Activated CD8-positive, alpha-beta T cell treated with anti-CD3 and anti-CD28 coated beads for 36 hours (primary cell): ENCODE measurements at places on chromosomes 4 and X.

DNA sequence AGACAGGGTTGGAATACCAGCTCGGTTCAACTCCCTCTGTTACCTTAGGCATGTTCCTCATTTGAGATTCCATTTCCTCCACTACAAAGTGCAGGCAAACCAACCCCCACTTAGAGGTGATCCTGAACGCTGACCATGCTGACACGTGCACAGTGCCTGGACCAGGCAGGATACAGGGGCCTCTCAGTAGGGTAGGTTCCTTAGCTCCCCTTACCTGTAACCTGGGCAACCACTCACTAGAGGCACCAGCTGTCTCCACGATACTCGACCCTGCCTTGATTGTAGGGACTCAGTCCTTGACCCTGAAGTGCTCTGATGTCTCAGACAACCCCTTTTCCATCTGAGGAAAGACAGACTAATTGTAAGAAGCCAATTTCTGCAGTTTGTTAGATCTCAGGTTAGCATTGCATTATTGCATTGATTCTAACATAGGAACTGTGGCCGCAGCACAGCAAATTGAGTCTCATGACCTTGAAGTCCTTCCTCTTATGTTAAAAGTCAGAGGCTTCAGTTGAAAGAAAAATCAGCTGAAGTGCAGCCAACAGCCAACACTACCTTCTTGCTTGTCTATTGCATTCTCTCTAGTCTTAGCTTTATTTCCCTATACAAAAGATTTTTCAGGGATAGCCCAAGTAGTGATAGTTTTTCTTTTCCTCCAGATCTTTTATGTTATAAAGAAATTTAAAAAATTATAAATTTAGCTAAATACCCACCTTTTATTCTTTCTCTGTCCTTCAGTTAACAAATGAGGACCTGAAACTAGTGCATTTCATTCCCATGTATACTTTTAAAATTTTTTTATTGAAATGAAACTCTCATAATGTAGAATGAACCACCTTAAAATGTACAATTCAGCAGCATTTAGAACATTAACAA is 11.2 kb upstream of the C1QTNF7 start:
- no peak for DNase-seq

GRCh38 chr4:36123906-36124305 is 120.4 kb downstream of the ARAP2 start:
- DNase-seq = no peak

DNA sequence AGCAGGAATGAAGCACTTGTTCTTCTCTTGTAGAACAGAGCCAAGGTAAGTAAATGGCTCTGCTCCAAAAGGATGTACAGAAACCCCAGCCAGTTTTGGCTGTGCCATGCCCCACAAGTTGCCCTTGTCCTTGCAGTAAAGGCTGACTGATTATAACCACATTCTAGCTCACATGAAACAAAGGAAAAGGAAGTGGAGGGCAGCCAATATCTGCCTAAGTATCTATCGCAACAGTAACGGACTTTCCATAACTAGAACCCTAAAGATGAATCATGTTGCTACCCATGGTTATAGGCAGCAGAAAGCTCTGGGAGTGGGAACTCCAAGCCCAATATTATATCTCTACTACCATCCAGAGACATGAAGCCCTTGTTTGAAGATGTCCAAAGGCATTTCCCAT is 95.7 kb downstream of the COMMD8 start:
- no peak for DNase-seq

DNA sequence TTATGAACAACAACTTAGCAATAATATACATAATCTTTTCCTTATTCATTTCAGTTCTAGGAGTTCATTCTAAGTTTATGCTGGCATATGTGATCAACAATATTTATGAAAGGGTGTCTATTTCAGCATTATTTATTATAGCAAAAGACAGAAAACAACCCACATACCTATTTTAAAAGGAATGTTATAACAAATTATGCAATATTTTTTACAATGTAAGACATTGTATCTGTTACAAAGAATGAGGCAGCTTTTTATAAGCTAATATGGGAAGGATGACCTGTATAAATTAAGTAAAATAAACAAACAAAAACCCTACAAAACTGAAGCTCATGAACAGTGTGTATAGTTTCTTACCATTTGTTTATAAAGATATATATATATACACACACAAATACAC is 42.7 kb downstream of the AGTR2 start:
- DNase-seq = no peak

- no peak for DNase-seq
These were observed 1920.6 kb downstream of the ARAP2 start for GRCh38 chr4:34323549-34324320.
